ENCODE measurements at places on chromosomes 12 and 14.

GRCh38 chr12:32993404-32993803 is 96.8 kb upstream of the PKP2 start:
- no peak for DNase-seq

- no peak for DNase-seq
Observed at GRCh38 chr14:101457301-101457935, 103.9 kb upstream of the DIO3 start.

DNA sequence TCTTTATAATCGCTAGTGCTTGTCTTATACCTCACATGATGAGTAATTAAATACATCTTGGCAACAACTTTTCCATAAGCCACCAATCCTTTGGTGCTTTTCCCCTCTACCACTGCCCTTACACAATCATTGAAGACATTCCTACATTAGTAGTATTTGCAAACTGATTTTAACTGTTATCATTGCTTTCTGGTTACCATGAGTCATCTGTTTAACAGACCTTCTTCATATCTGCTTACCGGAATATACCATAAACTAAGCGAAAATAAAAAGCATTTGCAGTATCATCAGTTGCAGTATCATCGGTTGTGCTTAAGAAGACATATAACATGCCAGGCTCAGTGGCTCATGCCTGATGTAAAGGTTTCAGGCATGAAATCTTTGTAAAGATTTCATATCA is 54.8 kb upstream of the PLEKHA5 start:
- DNase-seq = no peak

DNA sequence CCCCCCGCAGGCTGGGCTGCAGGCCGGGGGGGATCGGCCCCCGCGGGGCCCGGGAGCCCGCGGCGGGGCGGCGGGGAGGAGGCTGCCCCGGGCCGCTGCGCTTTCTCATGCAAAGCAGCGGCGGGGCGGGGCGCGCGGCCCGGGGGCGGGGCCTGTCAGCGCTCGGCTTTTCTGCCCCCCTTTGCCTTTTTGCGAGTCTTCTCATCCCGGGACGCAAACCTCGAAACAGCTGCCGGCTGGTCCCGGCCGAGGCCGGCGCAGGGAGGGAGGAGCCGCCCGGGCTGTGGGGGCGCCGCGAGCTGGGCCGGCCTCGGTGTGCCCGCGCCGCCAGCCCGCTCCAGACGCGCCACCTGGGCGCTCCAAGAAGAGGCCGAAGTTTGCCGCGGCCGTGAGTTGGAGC is at the start of gene FZD10:
FZD10 (plus strand) TSS at position 198 of the 400 bp plus-strand sequence. CDS start 479 bp downstream, outside the sequence.
- no peak for DNase-seq

GRCh38 chr12:10701131-10701681 is 21.9 kb downstream of the YBX3 start:
- no peak for DNase-seq

GRCh38 chr12:47547077-47547476 is 158.8 kb downstream of the RPAP3 start:
- no peak for DNase-seq

DNA sequence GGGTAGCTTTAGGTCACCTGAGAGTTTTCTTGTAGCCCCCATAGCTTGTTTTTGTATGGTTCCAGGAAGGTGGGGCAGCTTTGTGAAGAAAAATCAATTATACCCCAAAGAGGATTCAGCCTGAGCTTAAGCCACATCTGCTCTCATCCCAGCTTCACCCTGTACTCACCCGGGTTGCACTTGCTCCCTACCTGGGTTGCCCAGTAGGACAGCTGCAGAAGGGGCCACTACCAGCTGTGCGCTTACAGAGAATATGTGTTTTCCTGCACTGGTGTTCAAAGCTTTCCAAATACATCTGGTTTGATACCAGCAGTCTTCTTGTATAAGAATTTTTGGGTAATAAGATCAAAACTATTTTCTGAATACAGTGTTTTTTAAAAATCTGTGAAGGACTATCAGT is 3.0 kb upstream of the SLC38A1 start:
- DNase-seq = no peak

- DNase-seq = no peak
Observed at GRCh38 chr12:43241986-43242385, 310.0 kb downstream of the ADAMTS20 start.

DNA sequence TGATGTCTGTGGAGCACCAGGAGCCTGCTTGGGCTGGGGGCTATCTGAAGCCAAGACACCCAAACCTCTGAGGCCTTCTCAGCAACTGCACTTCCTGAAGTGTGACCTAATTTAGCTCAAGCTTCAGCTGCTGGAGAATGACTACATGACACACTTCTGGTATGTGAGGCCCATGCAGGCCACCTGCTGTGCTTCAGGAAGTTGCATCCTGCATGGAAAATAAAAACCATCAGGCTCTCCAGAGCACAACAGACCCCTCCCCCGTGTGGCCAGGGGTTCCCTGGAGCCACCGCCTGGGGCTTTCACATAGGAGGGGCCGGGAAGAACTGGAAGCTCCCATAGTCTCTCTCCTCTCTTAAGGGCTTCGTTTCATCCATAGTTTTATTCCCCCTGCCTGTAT is 217.7 kb downstream of the SLC15A4 start:
- no peak for DNase-seq

GRCh38 chr14:90406384-90406798 is 9.6 kb downstream of the CALM1 start:
- DNase-seq = no peak

DNA sequence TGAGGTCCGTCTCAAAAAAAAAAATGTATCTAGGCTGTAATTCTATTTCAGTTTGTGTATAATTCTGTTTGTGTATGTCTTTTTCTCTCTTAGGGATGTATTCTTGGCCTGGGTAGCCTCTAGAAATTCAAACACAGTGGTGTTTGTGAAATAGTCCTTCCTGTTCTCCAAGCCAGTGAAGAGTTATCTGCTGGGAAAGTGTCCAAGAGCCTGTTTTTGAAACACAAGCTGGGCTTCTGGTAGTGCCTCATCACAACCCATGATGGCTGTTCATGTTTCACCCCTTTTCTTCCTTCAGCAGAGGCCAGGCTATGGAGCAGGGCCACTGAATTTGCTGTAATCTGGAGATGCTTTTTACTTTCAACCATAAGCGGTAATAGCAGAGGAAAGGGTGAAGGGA is 14.7 kb downstream of the METTL3 start:
- no peak for DNase-seq

GRCh38 chr12:67068204-67068731 is 200.9 kb upstream of the CAND1 start:
- DNase-seq = no peak

GRCh38 chr12:71455028-71455737 is 15.6 kb downstream of the LGR5 start:
- no peak for DNase-seq

GRCh38 chr12:43836475-43836989 is 651 bp downstream of the TMEM117 start:
- DNase-seq = no peak

- DNase-seq = no peak
Observed at GRCh38 chr12:97425380-97425779, 37.2 kb upstream of the RMST start.

DNA sequence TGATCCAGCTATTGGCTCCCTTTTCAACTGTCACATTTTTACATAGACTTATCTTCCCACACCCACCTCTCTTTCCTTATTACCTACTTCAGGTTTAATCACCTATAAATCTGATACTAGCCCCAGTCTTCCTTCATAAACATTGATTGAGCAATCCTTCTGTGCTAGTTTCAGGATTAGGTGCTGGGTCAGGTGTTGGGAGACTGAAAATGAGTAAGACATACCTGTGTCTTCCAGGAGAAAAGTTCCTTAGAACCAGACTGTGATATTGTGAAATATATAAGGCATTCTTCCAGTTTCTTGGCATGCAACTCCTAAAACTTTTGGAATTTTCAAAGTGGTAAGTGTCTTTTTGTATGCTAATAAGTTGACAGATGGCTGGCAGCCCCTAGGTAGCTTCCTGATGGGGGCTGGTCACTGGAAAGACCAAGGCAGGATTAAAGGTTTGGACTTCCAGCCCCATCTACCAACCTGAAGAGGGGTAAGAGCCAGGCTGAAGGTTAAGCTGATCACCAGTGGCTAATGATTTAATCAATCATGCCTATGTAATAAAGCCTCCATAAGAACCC is 4.6 kb downstream of the ANO6 start:
- DNase-seq = no peak

- DNase-seq = no peak
Observed at GRCh38 chr12:68438601-68439000, 106.4 kb upstream of the MDM1 start.

DNA sequence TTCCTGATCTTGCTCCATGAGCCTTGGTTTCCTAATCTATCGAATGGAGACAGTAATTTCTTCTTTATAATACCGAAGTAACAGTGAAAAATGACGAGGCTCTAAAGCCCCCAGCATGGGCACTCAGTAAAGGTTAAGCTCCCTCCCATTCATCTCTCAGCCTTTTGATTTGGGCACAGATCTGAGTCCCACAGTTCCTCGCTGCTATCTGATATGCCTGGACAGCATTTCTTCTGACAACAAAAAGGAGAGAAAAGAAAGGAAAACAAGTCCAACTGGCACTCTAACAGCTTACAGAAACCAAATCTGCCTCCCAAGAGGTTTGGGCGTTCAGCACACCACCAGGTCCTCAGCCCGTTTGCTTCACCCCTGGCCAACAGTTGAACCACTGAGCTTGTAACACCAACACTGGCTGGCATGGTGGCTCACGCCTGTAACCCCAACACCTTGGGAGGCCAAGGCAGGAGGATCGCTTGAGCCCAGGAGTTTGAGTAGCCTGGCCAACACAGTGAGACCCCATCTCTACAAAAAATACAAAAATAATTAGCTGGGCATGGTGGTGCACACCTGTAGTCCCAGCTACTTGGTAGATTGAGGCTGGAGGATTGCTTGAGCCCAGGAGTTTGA is 19.5 kb downstream of the CCDC88C start:
- DNase-seq = no peak

- DNase-seq = no peak
Observed at GRCh38 chr12:48780381-48781025, 8.4 kb downstream of the ADCY6 start.

DNA sequence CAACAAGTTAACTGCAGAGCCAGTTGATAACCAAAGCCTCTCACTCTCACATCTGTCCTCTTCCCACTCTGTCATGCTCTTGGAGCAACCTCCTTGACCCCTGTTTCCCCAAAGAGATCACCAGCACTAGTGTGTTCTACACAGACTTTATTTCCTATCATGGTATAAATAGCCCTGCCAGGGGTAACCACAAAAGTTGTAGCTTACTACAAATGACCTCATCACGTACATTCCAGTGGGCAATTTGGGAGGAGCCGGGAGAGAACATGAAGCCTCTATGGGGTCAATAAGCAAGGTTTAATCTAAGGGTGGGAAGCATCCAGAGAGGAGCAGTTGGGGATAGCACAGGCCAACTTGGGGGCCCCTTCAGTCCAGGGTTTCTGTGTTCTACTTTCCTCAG is 186.5 kb downstream of the KCNA5 start:
- no peak for DNase-seq

- DNase-seq = no peak
Observed at GRCh38 chr14:91252871-91253794, 8.6 kb upstream of the GPR68 start.

DNA sequence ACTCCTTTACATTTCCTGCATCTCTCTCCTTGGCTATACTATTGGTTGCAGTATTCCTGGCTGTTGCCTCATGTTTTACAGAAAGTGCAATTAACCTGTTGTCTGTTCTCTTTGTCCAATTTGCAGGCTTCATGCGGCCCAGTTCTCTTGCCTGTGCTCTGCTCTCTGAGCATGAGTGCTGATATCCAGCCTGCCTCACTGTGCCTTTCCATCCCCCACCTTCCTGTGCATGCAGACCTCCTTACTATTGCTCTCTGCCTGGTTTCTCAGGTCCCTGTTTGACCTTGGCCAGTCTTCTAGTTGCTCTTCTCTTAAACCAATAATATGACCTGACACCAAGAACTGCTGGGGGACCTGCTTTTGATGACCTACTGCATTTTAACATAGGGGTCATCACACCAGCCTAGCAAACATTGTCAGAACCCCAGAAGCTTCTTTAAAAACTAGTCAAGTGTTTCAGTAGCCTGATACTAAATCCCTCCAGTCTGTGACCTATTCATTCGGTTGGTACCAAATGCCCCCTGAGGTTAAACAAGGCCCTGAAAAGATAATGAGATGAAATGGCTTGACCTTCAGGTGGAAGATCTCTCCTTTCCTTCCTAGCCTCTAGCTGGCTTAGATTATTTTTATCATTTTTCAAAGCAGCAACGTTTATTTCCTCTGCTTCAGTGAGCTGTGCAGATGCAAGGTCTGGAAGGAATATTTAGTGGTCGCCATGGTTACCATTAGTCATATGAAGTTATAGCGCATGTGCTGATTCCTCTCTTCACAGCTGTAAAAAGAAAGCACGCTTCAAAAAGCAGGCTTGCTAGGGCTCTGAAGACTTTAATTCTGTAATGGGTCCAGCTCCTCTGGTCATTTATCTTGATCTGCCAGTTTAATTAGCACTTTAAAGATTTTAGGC is 216.5 kb downstream of the PHLDA1 start:
- DNase-seq = no peak

DNA sequence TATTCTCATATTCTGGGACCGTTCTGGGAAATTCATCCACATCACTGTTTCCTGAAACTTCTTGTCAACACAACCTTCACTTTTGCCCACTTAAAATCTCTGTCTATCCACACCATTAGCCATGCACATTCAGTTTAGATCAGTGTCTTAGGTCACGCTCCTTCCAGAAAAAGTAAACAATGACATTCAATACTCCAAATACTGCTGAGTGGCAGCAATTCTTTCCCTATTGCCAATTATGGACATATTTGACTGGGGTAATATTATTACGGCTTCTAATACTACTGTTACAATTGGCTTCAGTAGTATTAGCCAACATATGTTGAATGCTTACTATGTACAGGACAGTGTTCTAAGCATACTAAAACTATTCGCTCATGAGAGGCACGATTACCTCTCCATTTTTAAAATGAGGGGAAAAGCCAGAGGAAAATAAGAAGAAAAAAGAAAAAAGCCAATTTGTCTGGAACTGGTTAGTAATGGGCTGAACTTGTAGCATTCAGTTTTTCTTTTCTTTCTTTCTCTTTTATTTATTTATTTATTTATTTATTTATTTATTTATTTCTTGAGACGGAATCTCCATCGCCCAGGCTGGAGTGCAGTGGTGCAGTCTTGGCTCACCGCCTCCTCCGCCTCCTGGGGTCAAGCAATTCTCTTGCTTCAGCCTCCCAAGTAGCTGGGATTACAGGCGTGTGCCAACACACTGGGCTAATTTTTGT is 23.4 kb downstream of the LTBR start:
- no peak for DNase-seq

- DNase-seq = no peak
Observed at GRCh38 chr12:108826101-108826806, 31.1 kb downstream of the SSH1 start.

DNA sequence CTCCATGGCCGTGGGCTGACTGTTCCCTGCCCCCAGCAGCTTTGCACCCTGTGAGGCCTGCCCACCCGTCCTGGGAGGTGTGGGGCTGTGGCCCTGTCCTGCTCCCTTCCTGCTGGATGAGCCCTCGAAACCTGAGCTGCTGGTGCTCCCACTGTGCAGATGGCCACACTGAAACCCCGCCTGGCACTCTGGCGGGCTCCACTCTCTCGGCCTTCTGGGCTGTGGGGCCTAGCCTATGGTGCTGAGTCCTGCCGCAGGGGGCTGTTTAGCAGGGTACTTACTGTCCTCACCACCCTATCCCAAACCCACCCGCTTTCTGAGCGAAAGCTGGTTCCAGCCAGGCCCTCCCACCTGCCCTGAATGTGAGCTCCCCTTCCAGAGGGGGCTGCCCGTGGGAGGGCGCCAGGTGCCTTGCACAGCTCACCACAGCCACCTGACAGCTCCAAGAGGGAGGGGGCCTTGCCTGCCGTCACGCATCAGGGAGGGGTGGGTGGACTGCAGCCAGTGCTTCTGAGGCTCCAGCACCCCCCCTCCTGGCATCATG is 7.3 kb downstream of the SLC25A47 start:
- DNase-seq = no peak

- DNase-seq = no peak
Observed at GRCh38 chr12:86435053-86435452, 178.9 kb upstream of the MGAT4C start.
